ENCODE measurements at places on chromosomes 5 and 9.
A peak's percentile ranks its signal among the peaks of the same experiment; 100 is the strongest.

DNA sequence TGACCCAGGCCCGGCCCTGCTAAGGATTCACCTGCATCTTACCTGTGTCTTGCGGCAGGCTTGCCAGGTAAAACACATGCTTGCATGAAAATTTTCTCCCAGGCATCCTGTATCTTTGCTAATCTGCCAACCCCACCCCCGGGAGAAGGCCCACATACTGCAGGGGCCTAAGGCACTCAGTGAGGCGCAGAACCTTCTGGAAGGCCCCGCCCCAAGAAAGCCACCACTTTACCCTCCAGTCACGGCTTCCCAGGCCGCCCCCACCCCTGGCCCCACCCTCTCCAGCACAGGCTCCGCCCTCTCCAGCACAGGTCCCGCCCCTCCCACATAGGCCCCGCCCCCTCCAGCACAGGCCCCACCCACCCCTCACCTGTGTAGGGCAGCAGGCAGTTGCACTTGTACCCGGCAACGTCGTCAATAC is 29.8 kb upstream of the SEC16A start:
- no peak for DNase-seq

- DNase-seq, result no peak
These were observed 109.3 kb downstream of the MUSK start for GRCh38 chr9:110777876-110778215.

- no peak for DNase-seq
These were observed 9.4 kb downstream of the FIBCD1 start for GRCh38 chr9:130929571-130930038.

- no peak for DNase-seq
These were observed 180.0 kb downstream of the KIF4B start for GRCh38 chr5:155193483-155194107.

GRCh38 chr5:75412111-75412990 is 75.3 kb downstream of the HMGCR start:
- no peak for DNase-seq

- DNase-seq, result no peak
These were observed 7.1 kb upstream of the UNC5A start for GRCh38 chr5:176803068-176803942.

- peak; percentile 64 for DNase-seq
These were observed at the start of gene NEURL1B for GRCh38 chr5:172640822-172641358. Gene NEURL1B, plus strand, starts transcription at chr5:172641263. Its CDS starts 144 bp downstream, at chr5:172641407.

GRCh38 chr5:76582230-76583162 is 40.7 kb downstream of the F2RL2 start:
- DNase-seq, result no peak

GRCh38 chr5:154371687-154372086 is 74.1 kb upstream of the SAP30L start:
- DNase-seq, result no peak

DNA sequence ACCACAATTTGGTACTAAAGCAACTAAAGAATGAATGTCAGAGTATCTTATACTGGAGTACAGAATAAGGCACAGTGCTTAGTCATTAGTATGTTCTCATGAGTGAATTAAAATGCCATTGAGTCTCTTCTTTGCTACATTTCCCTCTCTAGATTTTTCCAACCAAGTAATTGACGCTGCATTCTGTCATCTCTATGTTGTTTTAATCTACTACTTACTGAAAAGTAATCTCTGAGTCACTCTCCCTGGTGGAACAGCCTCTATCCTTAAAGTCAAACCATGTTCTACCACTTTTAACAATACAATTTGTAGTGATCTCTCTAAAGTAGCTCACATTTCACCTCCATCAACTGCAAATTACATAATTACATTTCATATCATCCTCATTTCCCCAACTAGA is 495.1 kb downstream of the CDH18 start:
- no peak for DNase-seq

DNA sequence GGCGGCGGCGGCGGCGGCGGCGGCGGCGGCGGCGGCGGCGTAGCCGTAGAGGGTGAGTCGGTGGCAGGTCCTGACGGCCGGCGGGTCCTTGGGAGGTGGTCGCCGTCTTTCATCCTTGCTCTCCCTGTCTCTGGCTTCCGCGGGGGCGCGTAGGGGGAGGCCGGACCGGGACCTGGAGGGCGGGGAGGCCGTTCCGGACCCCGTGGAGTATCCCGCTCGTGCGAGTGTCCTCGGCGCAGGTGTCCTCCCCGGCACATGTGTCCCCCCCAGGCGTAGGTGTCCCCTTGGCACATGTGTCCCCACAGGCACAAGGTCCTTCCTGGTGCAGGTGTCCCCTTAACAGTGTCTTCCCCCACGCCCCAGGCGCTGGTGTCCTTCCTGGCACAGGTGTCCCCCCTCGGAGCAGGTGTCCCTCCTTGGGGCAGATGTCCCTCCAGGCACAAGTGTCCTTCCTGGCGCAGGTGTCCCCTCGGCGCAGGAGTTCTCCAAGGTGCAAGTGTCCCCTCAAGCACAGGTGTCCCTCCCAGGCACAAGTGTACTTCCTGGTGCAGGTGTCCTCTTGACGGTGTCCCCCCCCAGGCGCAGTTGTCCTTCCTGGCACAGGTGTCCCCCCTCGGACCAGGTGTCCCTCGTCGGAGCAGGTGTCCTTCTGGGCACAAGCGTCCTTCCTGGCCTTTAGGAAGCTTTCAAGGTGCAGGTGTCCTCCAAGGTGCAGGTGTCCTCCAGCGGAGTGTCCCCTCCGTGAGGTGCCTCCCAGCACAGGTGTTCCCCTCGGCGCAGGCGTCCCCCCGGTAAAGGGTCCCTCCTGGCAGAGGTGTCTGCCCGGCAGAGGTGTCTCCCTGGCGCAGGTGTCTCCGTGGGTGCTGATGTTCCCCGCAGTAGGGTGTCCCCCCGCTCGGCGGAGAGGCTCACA is 519 bp downstream of the EXOC3 start:
- no peak for DNase-seq

DNA sequence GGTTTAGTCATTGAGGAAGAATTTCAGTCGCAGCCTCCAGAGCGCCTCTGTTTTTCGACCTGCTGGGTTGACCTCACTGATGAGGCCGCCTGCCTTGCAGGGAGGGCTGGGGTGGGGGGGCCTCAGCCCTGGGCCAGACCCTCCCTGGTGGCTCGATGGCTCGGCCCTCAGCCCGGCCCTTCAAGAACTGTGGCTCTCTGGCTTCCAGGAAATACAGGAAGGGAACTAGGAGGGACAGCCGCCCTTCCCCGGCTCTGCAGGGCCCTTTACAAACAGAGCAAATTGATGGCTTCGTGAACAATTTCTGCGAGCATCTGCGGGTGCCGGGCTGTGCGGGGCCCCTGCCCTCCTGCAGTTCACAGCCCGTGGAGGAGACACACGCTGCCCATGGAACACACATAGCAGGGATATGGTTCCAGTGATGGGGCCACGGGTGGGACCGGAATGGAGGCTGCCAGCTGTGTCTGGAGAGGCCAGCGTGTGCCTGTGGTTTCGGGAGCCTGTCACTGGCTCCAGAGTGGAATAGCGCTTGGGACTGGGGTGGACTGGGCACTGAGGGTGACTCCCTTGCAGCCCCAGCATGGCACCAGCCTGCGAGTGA is 39.6 kb downstream of the COL5A1 start:
- no peak for DNase-seq

- DNase-seq, result no peak
These were observed 150.8 kb upstream of the PHYKPL start for GRCh38 chr5:178383301-178383918.

GRCh38 chr5:172632346-172633092 is 8.5 kb upstream of the NEURL1B start:
- DNase-seq, result no peak

DNA sequence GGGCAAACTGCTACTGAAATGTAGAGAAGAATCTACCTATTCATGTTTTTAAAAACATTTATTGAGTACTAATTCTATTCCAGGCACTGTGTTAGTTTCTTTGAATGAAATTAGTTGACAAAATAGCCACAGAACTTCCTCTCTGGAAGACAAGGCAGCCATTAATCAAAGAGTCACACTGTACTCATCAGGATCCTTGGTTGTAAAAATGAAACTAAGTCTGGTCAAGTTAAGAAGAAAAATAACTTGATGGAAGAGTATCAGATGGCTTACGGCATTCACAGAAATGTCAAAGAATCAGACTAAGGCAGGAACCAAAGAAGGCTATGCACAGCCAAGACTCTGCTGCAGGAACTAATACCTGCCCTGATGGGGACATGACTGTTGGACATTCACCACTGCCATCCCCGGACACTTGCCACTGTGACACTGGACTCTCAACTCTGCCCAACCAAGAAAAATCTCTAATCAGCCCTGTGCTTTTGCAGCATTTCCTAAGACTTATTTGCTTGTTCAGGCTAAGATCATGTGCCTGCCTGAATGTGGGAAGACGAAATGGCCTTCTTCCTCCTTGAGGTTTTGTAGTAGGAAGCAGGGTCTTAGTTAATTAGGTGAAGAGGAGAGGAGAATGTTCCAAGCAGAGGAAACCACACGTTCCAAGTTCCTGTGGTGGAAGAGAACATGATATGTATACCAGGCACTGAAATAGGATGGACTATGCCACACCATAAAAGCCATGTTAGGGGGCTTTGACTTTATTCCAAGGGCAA is 23.3 kb upstream of the NDUFB6 start:
- no peak for DNase-seq
